Astrocyte (in vitro differentiated cells and primary cell): ENCODE measurements at places on chromosomes 12 and 14.
A peak's percentile ranks its signal among the peaks of the same experiment; 100 is the strongest.

DNA sequence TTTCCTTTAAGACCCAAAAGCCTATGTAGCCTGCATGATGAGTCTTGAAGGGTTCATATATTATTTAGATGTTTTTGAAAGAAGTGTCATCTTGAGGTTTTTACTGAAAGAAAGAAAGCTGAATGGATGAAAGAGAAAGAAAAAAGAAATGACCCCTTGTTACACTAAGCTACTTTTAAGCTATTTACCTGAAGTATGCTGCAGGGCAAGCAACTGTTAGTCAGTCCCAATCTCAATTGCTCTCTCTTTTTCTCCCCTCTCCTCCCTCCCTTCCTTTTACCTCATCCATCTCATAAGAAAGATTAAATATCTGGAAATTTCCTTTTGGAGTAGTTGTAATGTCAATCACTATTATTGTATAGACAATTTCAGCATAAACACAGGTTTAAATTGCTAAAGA lies 512.4 kb downstream of the TMTC2 start:
- H3K4me1 ChIP-seq, result no peaks in the 10 kb centered on the region
- no peak for DNase-seq
- no peaks in the 10 kb centered on the region for H3K36me3 ChIP-seq
- no peak overlapping the region for H3K27ac ChIP-seq
- no peaks in the 10 kb centered on the region for H3K27me3 ChIP-seq

GRCh38 chr14:50578433-50578832 lies 18.5 kb downstream of the ATL1 start:
- no peak overlapping the region for H3K4me3 ChIP-seq
- no peaks in the 10 kb centered on the region for H3K4me1 ChIP-seq
- H3K27me3 ChIP-seq, result no peaks in the 10 kb centered on the region

- no peaks in the 10 kb centered on the region for H3K36me3 ChIP-seq
- DNase-seq, result no peak
These were observed 40.2 kb upstream of the RPL10L start for GRCh38 chr14:46691819-46692218.

GRCh38 chr14:68140806-68141205 lies 321.2 kb downstream of the RAD51B start:
- peak overlapping the region; percentile 97 for H3K27ac ChIP-seq
- no peak for DNase-seq
- H3K27me3 ChIP-seq, result no peaks in the 10 kb centered on the region
- H3K4me3 ChIP-seq, result no peak overlapping the region

DNA sequence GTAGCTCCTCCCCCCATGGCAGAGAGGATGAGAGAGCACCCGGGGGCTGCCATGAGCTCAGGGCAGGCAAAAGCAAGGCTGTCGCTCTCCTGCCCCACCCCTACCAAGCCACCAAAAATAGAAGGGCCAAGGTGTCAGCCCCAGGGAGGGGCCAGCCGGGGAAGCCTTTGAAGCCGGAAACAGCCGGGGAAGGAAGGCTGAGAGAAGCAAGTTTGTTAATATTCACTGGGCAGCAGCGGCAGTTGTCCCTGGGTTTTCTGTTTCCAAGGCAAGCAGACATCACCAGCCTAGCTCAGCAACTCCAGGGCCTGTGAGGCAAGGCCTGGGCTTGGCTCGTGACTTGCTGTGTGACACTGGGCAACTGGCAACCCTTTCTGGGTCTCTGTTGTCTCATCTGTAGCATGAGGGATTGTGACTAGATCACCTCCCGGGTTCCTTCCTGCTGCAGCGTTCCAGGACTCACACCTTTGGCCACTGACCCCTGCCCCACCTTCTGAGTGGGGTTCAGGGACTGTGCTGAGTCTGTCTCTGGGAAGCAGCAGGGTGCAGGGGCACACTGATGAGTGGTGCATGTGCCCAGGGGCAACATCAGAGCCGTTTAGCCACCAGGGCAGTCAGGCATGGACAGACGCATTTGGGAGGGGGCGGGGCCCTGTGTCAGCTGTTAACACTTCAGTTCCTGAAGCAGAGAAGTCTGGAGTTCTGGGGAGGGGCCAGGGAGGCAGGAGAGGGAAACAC lies 24.3 kb downstream of the SYNDIG1L start:
- H3K27me3 ChIP-seq, result peaks cover 35% of the 10 kb centered on the region
- H3K4me1 ChIP-seq, result peaks cover 4% of the 10 kb centered on the region
- no peaks in the 10 kb centered on the region for H3K36me3 ChIP-seq
- H3K4me3 ChIP-seq, result no peak overlapping the region
- DNase-seq, result no peak
